Activated CD4-positive, alpha-beta memory T cell treated with anti-CD3 and anti-CD28 coated beads, Interleukin-2, amount 10 ng/mL, durations not matched to agents 7 days and 5 days (primary cell): ENCODE measurements at places on chromosomes 6 and 20. TPM values are rescaled to one million over a fixed set of nuclear protein-coding genes. Genes with fewer than 3 reads are reported as not detected.
A peak's percentile ranks its signal among the peaks of the same experiment; 100 is the strongest.

UST gene
- total RNA-seq: 0.93 TPM

GRCh38 chr20:62858058-62858830 is 3.4 kb downstream of the TCFL5 start:
- DNase-seq: no peak

DNA sequence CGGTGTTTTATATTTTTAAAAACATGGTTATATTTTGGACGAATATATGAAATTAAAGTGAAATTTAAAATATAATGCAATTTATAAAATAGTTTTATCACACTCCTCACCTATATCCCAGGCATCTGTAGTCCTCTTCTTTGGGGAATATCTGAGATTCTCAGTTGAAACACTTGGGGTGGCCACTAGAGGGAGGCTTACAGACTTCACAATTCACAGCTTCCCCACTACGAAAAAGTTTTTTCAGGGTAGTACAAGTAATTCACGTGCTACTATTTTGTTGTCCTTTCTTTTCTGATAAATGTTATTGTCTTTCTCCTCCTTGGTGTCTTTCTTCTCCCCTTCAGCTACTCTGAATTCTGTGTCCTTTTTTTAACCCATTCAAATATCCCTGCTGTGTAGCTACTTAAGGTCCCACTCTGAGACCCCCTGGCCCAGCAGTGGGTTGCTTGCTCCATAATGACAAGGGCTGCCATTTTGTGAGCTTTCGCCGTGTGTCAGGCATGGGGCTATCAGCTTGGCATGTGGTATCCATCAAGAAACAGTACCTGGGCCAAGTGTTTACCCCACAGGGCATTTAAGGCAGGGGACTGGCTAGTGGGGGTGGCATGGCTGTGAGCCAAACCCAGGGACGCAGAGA is 43.6 kb upstream of the PHACTR3 start:
- no peak for DNase-seq

DNA sequence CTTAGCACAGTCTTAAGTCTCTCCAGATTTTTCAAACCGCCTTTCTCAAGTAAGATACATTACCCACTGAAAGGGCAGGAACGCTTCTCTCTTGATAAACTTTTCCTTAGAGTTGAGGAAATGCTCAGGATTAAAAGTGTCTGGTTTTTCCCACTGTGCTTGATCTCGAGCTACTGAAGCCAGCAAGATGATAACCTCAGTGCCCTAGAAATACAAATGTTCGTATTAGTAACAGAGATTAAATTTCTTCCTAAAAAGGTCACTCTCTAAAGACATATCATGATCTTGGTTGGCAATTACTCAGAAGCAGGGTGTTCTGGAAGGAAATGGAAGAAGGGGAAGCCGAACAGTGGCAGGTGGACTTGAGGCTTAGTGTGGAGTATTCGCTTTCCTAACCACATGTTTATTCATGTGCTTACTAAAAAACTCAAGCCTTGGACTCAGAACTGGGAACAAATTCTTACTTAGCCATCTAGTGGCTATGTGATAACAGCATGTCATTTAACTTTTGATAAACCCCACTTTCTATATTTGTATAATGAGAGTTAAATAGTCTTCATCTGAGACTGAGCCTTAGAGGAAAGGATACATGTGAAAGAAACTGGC is 20.1 kb downstream of the C6orf141 start:
- DNase-seq: no peak

DNA sequence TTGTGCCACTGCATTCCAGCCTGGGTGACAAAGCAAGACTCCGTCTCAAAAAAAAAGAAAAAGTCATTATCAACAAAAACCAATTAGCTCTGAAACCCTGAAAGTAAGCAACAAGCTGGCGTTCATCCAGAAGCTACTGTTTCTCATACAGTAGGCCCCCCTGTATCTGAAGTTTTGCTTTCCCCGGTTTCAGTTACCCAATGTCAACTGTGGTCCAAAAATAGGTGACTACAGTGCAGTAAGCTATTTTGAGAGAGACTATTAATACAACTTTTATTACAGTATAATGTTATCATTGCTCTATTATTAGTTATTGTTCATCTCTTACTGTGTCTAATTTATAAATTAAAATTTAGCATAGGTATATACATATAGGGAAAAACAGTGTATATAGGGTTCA is 135.1 kb downstream of the KIF16B start:
- no peak for DNase-seq

DNA sequence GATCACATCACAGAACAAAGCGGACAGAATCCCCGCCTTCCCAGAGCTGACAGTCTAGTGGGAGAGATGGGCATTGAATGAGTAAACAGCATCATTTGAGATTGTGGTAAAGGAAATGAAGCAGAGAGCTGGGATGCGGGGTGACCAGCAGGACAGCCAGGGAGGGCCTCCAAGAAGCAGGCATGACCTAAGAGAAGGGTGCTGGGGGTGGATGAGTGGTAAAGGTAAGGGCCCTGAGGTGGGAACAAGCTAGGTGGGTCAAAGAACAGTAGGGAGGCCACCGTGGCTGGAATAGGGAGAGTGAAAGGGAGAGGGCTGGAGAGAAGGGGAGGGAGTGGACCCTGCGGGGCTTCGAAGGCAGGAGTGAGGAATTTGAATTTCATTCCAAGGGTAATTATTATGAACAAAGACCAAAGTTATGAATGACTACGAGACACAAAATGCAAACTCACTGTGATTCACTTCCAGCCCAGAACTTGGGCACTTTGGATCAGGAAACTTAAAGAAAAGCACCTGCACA is 61.4 kb downstream of the CEBPB start:
- DNase-seq: no peak

DNA sequence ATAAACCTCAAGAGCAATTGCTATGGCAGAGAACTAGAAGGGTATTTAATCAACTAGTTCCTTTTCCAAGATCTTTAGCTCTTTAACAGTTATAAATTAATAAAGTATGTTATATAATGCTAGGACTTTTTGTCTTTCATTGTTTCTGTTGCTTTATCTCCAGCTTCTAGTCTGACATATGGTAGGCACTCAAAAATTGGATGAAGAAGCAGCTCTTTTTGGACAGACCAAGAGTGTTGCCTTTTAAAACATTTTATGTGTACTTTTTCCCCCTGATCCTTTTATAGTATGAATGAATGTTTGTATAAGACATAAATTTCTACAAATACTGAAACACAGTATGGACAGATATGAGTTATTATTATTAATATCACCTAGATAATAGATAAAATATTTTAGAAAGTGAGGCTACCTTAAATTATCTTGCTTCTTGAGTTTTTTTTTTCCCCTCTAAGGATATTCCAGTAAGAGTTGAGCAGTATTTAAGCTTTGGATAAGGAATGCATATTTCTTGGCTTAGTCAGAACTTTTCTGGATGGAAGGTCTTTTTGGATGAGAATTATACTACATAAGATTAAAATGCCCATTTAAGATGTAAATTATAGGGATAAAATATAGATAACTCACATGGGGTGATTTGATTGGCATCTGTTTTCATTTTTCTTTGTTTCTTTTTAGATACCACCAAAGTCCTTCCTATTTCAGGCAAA is 16.6 kb downstream of the LAMA2 start:
- DNase-seq: no peak

DNA sequence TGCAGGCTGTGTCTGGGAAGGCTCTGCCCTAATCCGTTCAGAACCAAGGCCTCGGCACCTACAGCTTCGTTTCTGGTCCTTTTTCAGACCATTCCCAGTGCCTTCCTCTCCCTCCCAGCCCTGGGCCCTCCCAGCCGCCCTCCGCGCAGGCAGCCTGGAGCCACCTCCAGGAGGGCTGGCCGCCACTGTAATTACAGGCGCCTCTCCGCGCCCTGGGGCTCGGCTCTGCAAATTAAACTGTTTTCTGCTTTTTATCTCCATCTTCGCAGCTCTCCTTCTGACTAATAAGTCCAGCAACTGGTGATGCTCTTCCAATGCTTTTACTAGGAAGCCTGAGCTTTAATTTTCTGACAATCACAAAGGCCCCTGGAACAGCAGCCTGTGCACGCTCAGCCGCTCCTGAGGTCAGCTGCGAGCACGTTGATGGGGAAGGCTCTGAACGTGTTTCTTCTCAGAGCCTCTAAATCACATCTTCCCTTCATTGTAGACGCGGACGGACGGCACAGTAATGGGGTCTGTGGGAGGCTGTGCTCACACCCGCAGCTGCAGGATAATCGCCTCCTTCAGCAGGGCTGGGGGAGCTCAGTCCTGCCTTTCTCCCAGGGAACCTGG is 194.6 kb downstream of the DLL1 start:
- peak; percentile 10 for DNase-seq

DNA sequence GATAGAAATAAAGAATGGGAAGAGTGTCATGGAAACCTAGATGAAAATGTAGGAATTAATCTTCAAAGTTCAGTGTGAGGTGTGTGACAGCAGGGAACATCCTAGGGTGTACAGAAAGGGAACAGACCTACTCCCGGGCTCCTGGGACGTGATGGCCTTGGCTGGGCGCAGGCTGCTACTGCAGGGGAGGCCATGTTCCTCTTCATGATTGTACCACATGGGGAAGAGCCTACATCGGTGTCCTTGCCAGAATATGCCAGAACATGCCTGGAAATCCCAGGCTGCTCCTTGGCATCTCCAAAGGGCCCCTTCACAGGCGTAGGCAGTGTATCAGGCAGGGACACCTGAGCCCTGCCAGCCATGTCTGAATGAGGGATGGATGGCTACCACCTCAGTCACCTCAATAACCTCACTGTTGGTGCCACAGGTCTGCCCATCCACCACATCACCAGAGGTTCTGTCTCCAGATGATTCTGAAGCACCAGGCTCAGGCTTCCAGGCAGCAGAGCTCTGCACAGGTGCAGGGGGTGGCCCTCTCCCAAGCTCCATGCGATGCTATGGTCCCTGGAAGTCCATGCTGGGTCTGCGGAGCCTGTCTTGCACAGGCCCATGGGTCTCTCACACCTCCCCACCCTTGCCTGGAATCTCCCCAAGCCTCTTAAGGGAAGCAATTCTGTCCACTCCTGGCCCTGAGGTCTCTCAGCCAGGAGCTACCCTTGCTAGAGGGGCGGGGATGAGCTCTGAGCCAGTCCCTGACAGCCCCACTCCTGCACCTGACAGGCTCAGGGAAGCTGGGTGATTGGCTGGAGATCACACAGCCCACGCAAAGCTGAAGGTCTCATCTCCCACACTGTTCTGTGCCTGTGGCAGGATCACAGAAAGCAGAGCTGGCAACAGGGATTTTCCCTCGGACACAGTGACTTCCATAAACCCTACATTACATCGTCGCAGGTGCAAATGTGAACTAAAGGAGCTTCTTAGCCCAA is 20.2 kb downstream of the RAMACL start:
- no peak for DNase-seq
